ENCODE measurements at places on chromosomes 7 and 10.
A peak's percentile ranks its signal among the peaks of the same experiment; 100 is the strongest.

- no peak for DNase-seq
Observed at GRCh38 chr10:58943256-58943890, 233.1 kb upstream of the PHYHIPL start.

- no peak for DNase-seq
Observed at GRCh38 chr10:77622889-77623291, 14.7 kb downstream of the KCNMA1 start.

- DNase-seq = no peak
Observed at GRCh38 chr10:95880704-95881103, 27.1 kb upstream of the CC2D2B start.

DNA sequence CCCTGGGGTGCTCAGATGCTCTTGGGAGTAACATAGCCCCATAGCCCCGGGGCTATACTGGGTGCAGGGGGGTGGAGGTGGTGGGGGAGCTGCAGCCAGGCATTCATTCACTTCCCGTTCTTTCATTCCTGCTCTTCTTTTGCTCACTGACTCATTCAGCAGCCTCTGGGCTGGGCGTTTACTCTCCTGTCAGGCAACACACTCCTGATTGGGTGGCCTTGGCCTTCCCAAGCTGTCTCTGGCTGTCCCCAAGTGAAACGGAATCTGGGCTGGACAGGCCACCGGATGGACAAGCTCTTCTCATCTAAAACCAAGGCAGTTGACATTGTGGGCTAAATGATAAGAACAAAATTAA is 34.6 kb downstream of the CHST3 start:
- DNase-seq = no peak

GRCh38 chr10:124001391-124002148 is 91.8 kb downstream of the CHST15 start:
- no peak for DNase-seq

DNA sequence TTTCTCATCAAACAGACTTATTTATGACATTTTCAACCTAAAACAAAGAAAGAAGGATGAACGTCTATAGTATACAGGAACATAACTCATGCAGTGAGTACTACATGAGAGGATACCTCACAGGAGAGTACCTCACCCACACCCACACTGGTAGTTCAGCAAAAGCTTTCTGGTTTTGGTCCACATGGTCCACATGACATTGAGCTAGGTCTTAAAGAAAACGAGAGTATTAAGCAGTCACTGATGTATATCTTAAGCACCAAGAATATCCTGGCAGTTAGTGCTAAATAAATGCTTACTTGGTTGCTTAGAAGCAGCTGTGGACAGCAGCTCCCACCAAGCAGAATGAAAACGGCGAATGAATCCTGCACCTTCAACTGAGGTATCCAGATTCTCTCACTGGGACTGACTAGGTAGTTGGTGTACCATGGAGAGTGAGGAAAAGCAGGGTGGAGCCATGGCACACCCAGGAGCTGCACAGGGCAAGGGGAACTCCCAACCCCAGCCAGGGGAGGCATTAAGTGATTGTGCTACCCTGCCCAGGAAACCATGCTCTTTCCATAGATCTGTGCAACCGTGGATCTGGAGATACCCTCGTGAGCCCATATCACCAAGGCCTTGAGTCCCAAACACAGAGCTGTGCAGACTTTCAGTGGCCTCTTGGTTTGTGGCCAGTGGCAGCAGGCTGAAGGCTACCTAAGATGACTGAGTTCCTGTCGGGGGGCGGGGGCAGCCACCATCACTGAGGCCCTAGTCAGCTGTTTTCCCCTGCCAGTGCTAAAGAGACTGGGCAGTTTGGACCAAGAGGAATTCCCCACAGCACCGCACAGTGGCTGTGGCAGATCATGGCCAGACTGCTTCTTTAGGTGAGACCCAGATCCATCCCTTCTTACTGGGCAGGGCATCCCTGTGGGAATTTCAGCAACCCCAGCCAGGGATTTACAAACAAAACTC is 143.4 kb downstream of the SGMS1 start:
- no peak for DNase-seq

DNA sequence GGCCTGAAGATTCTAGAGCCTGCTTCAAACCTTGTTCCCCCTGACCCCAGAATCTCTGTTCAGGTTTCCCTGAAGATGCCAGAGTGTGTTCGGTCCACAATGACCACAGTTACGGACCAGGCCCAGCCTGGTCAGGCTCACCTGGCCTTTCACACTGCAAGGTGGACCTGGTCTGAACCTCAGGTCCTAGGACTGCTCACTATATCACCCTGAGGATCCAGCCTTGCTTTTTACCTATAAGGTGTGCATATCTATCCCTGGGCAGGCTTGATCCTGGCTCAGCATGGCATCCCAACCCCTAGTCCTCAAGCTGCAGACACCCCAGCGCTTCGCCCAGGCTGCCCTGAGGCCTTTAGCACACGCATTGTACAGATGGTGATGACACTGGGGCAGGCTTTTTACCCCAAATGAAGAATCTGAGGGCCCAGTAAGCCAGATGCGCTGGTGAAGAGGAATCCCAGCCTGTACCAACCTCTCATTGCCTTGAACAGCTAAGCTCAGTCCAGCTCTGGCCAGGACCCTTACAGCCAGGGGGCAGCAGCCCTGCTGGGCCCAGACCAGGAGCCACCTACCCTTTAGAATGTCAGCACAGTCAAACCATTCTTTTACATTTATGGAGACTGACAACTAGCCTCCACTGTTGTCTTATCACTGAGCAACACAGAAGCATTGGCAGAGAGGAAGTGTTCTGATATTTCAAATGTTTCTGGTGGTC is 28.0 kb downstream of the MAT1A start:
- no peak for DNase-seq

- DNase-seq = no peak
Observed at GRCh38 chr10:60073781-60074656, 167.7 kb upstream of the CCDC6 start.

DNA sequence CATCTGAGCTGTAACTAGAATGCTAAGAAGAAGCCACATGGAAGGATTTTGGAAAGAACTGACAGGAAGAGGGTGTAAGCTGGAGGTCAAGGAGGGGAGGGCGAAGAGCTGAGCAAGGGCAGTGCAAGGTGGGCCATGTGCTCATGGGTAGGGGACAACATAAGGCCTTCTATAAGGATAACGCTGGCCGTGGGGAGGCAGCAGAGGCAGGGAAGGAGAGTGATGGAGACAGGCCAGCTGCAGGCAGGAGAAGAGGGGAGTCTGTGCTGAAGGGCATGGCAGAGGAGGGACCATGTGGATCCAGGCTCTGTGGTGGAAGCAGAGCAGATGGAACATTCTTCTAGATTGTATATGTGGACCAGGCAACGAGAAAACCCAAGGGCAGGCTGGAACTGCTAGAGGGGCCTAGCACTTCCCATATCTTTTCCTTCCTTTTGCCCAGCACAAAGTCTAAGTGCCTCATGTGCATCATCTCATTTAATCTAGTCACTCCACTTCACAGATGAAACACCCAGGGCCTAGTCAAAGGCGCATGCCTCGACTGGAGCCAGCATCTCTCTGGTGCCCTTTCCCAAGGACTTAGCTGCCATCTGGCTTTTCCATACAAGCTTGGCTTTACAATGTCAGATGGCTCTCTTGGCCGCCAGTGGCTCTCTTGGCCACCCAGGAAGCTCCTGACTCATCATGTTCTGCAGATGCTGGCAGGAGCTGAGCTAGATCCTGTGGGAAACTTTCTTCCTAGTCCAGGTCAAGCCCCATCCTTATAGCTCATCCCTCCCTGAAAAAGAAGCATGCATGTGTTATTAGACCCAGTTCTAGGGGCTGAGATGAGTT is 6.6 kb downstream of the LRRC18 start:
- no peak for DNase-seq

- DNase-seq = no peak
Observed at GRCh38 chr10:59991661-59992060, 85.3 kb upstream of the CCDC6 start.

- no peak for DNase-seq
Observed at GRCh38 chr10:101207026-101207425, 22.2 kb downstream of the LBX1 start.

GRCh38 chr10:93393211-93393610 is 88.9 kb downstream of the MYOF start:
- DNase-seq = no peak

- DNase-seq = peak; percentile 8
Observed at GRCh38 chr7:89002981-89003956, 207.7 kb upstream of the TEX47 start.

DNA sequence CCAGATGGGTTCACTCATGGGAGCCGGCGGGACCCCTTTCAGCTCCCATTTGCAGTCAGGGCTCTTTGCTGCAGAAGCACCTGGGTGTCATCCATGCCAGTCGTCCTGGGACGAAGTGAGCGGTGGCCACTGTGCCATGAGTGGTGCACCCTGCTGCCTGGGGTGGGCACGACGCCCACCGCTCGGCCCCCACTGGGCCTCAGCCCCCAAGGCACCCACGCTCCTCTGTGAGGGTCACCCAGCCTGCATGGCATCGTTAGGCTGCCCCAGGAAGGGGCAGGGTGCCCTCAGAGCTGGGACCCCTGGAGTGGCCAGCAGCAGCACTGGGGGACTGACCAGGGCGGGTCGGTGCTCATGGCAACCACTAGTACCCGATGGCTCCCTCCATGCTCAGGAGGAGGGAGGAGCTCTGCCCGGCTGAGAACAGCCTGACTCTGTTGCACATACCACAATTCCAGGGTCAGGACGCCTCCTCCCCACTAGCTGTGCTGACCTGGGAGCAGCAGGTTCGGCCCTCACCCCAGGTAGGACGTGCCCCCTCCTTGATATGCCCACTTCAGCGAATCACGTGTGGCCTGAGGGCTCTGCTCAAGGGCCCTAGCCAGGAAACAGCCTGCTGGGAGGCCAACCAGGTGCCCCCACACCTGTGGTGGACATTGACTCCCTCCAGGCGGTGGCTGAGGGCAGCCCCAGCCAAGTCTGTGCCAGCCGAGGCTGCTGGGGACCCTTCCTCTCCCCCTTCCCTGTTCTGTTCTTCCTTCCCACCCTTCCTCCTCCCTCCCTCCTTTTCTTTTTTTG is 28.5 kb upstream of the CFAP46 start:
- DNase-seq = no peak

GRCh38 chr10:110560012-110560411 is 7.5 kb upstream of the SMC3 start:
- DNase-seq = no peak

DNA sequence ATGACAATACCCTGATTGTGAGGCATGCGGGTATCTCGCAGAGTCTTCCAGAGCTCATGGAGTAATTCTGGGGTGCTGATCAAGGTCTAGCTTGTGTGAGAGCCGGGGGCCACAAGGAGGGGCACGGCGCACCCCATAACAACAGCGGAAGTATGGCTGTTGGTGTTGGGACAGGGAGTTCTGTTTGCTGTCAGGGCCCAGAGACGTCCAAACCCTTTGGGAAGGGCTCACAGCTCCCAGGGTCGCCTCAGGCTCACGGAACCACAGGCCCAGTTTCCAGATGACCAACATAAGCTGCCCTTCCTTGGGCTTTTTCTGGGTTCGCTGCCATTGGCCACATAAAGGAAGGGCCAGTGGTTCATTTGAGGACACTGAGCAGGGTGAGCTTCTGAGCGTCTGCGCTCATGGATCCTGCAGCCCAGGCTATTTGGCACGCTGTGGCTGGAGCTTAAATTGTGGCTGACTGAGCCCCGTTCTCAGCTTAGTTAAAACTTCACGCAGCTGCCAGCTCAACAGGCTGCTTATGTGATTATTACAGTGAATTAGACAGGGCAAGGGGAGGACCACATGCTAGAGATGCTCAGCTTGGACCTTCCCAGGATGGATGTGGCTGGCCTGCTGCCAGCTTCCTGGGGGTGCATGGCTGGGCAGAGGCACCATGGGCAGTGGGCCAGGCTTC is 92.3 kb downstream of the DNAJB6 start:
- no peak for DNase-seq

DNA sequence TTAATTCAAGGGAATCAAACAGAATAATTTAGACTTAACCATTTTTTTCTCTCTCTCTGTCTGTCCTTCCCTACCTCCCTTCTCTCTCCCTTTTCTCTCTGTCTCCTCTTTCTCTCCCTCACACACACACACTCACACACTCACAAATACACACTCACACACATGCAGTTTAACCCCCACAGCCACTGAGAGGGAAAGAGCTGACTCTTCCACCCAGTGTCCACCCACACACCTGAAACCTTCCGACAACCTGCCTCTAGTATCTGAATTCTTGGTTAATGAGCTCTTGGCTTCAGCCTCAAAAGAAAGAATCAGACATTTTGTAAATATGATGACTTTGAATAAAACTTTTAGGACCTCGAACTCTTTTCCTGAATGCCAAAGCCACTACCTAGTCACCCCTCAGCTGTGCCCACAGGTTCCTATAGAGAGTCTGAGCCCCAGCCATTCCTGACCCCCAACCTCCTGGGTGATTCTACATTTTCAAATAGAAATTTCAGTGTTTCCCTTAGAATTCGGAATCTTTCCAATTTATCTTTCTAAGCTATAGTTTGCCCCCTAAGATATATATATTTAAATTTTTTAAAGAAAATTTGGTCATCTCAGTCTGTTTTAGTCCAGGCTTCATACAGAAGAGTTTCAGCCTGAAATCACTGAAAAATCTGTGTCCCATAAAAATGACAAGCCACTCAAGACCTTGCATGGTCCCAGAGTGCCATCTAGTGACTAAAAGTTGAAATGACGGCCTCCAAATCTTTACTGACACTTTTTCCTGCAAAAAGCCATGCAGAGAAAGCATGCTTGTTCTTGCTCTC is 202.8 kb downstream of the IPMK start:
- DNase-seq = no peak

- DNase-seq = no peak
Observed at GRCh38 chr10:94036766-94037033, 43.0 kb downstream of the PLCE1 start.

- DNase-seq = no peak
Observed at GRCh38 chr10:96889415-96890171, 57.5 kb downstream of the LCOR start.

DNA sequence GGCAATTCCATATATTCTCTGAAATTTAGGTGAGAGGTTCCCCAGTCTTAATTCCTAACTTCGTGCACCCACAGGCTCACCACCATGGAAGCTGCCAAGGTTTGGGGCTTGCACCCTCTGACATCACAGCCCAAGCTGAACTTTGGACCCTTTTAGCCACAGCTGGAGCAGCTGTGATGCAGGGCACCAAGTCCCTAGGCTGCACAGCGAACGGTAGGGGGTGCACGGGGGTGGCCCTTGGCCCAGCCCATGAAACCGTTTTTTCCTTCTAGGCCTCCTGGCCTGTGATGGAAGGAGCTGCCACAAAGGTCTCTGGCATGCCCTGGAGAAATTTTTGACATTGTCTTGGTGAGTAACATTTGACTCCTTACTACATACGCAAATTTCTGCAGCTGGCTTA is 251.9 kb upstream of the GRM3 start:
- DNase-seq = no peak

- no peak for DNase-seq
Observed at GRCh38 chr7:129494041-129494440, 8.3 kb upstream of the SMKR1 start.

DNA sequence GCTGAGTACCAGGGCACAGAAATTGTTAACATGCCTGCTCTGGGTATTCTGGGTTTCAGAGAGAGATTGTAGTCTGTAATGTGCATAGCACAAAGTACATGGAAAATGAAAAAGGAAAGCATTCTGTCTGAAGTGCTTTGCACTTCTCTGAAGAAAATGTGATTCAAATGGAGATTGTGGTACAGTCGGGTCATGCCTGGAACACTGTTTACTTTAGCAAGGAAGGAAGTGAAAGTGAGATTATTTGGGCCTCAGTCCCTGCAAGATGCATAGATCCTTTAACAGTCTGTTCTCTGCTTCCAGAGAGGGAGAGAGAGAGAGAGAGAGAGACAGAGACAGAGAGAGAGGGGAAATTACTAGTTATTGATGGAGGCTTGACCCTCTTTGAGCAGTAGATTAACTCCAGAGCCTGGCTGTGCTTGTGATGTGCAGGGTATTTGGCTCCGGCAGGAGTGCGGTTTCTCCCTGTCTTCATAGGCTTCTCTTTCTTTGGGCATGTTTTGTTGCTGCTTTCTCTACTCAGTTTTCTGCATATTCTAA is 5.4 kb downstream of the VWC2 start:
- no peak for DNase-seq
